GM03348 (cell line): ENCODE measurements at places on chromosomes 2 and 18.
A peak's percentile ranks its signal among the peaks of the same experiment; 100 is the strongest.

- no peak for DNase-seq
Observed at GRCh38 chr2:118852605-118853128, 5.2 kb upstream of the EN1 start.

DNA sequence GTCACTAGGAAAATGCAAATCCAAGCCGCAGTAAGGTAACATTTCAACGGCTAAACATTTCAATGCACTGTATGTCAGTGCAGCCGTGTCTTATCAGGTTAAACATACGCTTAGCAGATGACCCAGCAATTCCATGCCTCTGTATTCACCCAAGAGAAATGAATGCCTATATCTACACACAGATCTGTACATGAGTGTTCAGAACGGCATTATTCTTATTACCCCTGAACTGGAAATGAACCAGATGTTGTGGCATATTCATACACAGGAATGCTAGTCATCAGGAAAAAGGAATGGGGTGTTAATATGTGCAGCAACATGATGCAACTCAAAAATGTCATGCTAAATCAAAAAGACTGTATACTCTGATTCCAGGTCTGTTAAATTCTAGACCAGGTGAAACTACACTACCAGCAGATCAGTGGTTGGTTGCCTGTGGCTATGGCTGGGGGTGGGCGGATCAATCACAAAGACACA lies 80.4 kb upstream of the RPL31 start:
- DNase-seq: peak; percentile 80

DNA sequence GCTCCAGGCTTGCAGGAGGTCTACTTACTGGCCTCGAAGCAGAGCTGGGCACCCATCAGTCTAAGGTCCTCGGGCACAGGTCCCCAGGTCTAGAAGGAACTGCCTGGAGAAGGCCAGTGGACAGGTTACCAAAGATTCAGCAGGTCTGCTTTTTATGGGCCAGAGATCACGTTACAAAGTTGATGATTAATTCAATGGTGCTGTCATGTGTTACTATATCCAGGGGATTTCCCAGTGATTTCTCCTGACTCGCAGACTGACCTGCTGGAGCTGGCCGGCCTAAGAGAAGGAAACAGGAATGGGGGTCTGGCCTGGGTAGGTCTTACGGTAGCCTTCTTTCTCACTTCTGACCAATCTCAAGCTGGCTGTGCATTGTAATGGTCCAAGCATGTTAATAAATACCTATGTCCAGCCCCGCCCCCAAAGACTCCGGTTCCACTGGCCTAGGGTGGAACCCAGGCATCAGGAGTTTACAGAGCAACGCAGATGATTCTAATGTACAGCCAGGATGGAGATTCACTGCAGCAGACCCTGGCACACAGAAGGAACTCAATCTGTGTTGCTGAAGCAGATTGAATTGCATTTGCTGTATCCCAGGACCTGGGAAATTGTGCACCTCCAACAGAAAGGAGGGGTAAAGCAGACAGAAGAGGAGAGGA lies at the start of gene NEURL3:
Gene NEURL3 (minus strand): TSS at position 127 of the 659 bp plus-strand sequence. CDS start 71 bp downstream, at position 56.
- DNase-seq: peak; percentile 38

GRCh38 chr2:237864940-237865622 lies 5.7 kb downstream of the RAMP1 start:
- peak; percentile 63 for DNase-seq

DNA sequence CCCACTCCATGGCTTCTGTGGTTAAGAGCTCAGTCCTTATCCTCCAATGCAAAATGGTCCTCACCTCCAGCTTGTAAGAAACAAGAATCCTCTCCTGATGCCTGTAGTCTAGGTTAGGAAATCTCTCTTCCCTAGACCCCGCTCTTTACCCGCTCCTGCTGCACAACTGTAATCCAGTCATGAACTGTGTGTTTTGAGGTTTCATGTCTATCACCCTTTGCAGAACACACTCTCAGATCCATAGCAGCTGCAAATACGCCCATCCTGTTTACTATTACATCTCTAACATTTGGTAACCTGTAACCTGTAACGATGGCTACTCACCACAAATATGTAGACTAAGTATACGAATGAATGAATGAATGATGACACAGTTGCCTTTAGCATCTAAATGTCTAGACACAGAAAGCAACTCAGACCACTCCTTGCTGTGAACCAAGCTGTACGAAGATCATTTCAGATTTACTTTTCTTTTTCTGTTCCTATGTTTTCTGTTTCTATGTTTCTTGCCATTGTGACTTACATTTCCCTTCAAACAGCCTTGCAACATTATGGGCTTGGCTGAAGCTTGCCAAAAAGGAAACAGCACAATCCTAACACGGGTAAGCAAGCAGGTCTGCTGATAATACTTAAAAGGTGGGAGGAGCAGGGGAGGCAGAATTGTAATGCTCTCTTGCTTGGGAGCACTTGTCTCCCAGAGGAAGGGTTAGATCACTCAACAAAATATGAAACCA lies 53.7 kb downstream of the EPHA4 start:
- no peak for DNase-seq

- no peak for DNase-seq
Observed at GRCh38 chr2:78201064-78201575, 678.9 kb upstream of the LRRTM4 start.

DNA sequence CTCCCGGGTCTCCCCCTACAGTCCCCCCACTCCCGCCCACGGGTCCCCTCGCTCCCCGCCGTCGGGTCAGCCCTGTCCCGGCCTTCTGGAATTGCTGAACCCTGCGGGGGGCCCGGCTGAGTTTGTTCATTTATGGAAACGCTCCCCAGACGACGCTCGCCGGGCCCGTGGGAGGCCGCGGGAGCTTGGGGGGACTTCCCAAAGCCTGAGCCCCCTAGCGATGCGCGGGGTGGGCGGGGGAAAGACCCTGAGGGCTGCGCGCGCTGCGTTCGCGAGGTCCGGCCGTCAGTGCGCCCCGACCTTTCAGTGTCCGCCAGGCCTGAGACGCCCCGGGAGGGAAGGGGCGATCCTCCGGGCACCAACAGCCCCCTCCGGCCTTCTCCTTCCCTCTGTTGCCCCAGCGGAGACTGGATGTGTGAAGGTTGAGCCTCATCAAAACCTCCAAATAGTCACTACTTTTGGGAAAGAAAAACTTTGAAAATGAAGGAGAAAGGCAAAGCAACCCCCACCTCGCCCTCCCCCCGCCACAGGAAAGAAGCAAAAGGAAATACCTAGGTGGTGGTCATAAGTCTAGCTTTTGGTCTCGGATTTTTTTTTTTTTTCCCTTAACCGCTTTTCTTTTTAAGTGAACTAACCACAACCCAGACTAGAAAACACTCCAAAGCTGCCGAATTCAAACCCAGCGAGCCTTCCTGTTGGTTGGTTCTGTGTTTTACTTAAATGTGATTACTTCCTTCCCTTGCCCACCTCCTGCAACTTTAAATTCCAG lies 509 bp upstream of the CYS1 start:
- DNase-seq: no peak

- DNase-seq: peak; percentile 92
Observed at GRCh38 chr2:233867993-233868532, at the start of gene MSL3B. Gene MSL3B (minus strand): TSS chr2:233868386.

- no peak for DNase-seq
Observed at GRCh38 chr2:59390581-59390980, 1149.5 kb upstream of the FANCL start.

DNA sequence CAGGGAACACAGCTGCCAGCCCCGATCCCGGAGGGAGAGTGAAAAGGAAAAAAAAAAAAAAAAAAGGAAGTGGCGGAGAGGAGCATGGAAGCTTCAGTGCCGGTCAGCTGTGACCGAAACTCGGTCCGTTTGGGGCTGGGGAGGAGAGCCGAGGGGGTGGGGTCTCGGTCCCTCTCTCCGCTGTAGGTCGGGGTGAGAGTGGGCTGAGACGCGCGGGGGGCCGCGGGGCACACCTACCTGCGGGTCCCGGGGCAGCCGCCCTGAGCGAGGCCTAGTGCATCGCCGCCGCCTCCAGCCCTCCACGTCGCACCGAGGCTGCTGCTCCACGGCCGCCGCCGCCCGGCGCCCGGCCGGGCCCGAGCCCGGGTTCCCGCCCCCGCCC lies 536 bp downstream of the VPS54 start:
- DNase-seq: peak; percentile 62

GRCh38 chr2:230996661-230997060 lies 740 bp downstream of the SPATA3 start:
- DNase-seq: no peak

- peak; percentile 32 for DNase-seq
Observed at GRCh38 chr2:193841384-193842150, 1646.8 kb upstream of the TMEFF2 start.

DNA sequence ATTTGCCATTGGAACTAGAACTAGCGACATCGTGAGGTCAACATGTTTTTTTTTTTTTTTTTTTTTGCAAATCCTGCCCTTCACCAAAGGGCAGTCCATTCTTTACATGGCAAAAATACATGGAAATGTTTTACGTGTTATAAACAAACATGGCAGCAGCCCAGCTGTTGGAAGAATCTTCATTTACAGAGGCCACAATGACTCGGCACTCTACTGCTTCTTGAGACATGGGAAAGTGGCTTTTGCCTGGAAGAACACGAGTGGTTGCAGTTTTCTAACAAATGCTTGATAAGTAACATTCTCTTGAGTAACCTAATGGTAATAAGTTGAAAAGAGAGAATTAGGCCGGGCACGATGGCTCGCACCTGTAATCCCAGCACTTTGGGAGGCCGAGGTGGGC lies 22.8 kb upstream of the POLR1B start:
- DNase-seq: no peak

DNA sequence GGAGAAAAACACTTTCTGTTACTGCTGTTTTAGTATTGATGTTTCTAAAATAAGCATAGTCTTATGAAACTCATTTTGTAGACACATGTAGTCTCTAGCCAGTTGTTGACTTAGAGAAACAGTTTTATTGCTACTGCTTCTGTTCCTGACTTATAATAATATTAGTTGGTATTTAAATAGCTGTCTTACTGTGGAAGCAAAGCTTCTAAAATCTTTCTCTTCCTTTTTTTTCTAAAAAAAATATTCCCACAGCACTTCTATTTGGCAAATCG lies 121.8 kb downstream of the MTX2 start:
- DNase-seq: no peak

- no peak for DNase-seq
Observed at GRCh38 chr18:59303006-59303405, 15.4 kb downstream of the CPLX4 start.

DNA sequence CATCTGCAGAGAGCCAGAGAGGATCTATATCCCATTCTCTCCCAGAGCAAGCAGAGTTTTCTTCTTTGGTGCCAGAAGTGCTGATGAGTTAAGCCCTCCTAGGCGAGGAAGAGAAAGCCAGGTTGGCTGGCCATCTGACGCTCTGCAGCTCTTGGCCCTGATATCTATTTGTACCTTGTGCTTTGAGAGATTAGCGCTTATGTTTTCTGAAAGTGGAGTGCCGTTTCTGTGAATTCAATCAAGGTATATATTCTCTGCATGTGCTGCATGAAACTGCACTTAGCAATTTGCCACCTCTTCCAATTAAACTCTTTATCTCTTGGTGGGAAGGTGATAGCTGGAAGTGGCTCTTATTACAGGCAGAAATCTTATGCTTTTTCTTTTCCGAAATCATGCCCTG lies 177.5 kb downstream of the LPIN1 start:
- no peak for DNase-seq

GRCh38 chr2:222930862-222931261 lies 70.0 kb downstream of the ACSL3 start:
- no peak for DNase-seq

- no peak for DNase-seq
Observed at GRCh38 chr18:61856678-61857077, 36.1 kb downstream of the RNF152 start.

DNA sequence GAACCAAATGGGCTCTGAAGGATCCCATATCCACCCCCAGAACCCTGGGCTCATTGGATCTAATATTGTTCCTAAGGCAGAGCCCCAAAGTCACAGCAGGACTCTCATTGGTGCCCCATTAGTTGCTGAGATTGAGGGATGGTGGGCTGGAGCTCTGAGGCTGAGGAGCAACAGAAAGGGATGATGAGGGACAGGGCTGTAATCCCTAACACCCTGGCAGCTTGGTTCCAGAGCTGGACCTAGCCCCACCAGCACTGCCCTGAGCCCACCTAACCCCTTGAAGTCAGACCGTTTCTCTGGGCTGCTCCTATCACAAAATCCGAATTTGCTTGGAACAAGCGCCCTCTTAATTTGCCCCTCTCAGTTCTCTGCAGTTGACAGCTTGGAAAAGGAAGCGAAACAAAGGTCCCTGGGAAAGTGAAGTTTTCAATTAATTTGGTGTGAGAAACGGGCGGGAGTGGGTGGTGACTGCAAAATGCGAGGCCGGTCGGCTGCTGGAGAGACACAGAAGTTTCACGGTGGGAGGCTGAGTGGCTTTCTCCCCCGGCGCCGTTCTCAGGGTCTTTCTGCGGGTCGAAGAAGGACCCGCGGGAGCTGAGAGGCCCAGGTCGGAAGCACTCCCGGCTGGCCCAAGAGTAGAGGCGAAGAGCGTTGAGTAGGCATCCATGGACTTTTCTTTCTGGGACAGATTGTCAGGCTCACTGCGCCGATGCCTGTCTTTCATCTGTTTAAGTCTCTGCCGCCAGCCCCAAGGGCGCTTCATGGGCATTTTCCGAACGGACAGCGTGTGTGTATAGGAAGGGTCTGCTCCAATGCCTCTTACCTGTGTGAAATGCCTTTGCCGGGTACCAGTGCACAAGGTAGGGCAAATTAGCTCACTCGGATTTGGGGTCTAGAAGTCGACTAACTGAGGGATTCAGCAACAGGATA lies 927 bp upstream of the HOXD13 start:
- DNase-seq: no peak

DNA sequence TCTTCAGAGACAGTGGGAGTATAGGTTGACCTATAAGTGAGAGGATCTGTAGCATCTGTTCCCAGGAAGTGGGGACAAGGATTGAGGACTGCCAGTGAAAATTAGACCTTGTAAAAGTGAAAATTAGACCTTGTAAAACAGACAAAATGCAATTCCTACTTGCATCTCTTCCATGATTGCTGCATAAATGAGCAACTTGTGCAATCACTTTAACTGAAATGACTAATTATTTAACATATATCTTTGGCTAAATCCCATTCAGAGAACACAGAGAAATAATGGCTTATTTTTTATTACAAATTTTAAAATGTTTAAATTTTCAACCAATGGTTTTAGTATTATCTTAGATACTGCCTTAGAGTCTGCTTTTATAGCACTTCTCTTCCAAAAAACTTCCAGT lies 67.2 kb upstream of the NABP1 start:
- DNase-seq: no peak

DNA sequence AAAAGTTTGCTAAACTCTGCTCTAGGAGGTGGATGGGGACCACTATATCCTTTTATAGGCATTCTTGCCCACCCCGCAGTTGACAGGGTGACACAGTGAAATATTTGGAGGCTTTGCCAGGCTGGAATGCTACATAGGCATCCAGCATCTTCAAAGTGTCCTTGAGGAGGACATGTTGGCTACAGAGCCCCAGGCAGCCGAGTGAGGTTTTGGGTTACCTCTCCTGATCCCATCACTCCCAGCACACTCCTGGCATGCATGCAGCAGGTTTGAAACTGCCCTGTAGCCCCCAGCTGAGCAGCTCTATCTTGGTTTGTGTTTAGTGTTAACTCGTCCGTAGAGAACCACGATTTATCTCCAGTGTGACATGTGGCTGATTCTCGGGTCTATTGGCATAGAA lies 7.3 kb downstream of the FOSL2 start:
- DNase-seq: no peak
